ENCODE measurements at places on chromosomes 4 and X. TPM values are rescaled to one million over a fixed set of nuclear protein-coding genes. Genes with fewer than 3 reads are reported as not detected.

- DNase-seq, result no peak
These were observed 108.0 kb upstream of the TBL1X start for GRCh38 chrX:9356846-9357245.

GRCh38 chr4:176833400-176834175, 40.9 kb upstream of the VEGFC start:
- no peak for DNase-seq

- no peak for DNase-seq
These were observed 120.5 kb downstream of the ADGRL3 start for GRCh38 chr4:61320631-61321030.

DNA sequence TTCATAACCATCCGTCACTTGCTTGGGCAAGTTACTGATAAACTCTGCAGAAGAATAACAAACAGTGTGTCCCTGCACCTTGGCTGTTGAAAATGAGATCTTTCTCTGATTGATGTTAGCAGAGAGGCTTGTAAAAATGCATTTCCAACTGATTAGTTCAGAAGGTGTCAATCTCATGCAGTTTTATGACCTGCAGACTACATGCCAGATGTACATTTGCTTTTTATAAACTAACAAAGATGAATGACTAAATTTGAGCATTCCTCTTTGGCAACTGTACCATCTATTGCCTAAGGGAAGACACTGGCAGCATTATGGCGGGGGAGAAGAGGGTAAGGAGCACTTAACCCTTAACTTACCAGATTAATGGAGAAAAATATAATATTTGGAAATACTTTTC, 192.8 kb downstream of the DCTD start:
- no peak for DNase-seq

- peak; percentile 65 for DNase-seq
These were observed 64.8 kb downstream of the TSC22D3 start for GRCh38 chrX:107710617-107711391.

DNA sequence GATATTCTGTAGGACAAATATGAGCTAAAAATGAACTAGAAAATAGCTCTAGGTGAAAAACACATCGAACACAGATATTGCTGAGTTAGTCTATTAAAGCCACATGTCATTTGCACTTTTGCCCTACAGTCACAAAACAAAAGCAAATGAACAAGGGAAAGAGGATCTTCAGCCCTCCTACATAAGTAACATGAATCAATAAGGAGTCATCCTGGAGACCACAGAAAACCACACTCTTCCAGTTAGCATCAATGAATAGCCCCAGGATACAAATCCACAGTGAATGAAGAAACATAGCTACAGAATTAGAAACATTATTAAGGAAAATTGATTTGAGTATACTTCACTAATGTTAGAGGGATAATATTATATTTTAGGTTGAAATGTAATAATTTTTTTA, 311.4 kb downstream of the MAPK10 start:
- no peak for DNase-seq

DNA sequence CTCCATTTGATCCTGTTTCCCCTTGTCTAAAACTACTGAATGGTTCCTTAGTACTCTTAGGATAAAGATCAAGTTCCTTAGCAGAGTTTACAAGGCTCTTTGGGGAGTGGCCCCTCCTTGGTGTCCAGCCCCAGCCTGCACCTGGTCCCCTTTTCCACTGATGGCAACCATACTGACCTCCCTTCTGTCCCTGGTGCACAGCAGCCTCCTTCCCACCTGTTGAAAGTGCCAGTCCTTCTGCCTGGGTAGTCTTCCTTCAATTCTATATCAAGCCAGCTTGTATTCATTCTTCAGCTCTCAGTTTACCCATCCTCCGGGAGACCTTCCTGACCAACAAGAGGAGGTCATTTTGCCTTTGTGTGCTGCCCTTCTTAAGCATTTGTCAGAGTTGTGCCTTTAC, 30.4 kb upstream of the NMU start:
- DNase-seq, result no peak

DNA sequence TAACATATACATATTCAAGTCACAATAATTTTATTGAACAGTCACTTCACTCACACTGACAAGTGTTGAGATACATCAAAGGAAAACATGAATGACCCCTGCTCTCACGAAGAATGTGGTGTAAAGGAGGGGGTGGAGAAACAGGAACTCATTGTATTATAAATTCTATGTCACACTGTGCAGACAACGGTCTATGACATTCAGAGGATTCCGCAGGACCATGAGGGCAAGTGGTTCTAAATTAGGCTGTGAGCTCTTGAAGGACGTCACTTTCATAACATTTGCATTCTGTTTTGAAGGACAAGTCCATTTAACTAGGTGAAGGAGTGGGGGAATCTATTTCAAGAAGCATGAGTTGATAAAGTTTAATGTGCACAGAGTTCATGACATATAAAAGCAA, 415.2 kb upstream of the HS3ST1 start:
- no peak for DNase-seq

- DNase-seq, result no peak
These were observed 58.9 kb upstream of the FAM9C start for GRCh38 chrX:13103188-13103913.

GRCh38 chr4:38109370-38109769, 149.2 kb downstream of the PTTG2 start:
- DNase-seq, result no peak

DNA sequence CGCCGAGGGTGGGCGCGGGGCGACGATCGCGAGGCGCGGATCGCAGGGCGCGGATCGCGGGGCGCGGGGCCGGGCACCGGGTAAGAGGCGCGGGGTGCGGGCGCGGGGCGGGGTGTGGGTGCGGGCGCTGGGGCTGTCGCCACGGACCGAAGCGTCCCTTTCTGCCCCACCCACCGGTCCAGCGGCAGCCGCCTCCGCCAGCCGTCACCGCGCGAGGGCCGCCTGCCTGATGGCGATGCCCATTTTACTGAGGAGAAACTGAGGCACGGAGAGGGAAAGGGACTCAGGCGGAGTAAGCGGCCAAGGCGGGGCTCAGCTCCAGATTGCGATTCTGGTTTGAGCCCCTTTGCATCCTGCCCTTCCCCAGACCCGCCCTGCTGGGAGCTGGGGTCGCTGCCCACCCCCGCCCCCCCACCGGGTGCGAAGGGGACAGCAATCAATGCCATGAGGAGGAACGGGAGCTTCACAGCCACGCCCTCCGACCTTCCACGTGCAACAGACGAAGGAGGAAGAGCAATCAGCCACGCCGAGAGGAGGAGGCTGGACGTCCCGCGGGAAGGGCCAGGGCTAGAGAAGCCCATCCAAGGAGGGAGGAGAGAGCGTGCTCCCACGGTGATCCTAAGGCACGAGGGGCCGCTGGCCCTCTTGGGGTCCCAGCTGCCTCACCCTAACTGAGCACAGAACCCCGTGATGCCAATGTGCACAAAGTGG, 10.9 kb upstream of the MAN2B2 start:
- no peak for DNase-seq

GRCh38 chr4:57184378-57185029, 74.3 kb upstream of the IGFBP7 start:
- DNase-seq, result no peak

- no peak for DNase-seq
These were observed 999 bp upstream of the CTBP1 start for GRCh38 chr4:1249731-1250526.

DNA sequence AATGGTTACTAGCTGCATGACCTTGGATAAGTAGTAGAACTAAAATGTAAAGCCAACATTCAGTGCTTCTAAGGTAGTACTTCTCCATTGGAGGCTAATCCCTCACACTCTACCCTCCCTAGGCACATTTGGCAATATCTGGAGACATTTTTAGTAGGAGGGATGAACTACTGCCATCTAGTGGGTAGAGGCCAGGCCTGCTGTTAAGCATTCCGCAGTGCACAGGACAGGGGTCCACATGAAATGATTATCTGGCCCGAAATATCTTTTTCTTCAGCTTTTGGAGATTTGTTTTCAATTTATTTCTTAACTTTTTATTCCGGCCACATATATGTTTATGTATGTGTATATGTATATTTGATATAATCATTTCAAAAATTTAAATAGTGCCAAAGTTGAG, 36.0 kb upstream of the SPANXC start:
- no peak for DNase-seq

GRCh38 chr4:152357206-152357605, 178.7 kb downstream of the FBXW7 start:
- DNase-seq, result no peak

DNA sequence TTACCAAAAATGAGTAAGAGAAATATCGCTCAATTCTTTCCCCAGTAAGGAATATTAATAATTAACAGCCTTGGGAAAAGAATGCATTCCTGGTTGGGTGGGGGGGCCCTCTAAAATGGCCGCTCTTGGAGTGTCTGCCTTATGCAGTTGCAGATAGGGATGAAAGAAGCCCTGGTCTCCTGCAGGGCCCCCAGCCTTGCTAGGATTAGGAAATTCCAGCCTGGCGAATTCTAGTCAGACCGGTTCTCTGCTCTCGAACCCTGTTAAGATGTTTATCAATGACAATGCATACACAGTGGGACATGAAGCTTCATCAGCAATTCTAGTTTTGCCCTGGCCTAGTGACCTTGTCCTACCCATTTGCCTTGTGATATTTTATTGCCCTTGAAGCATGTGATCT, 1047.7 kb upstream of the GRID2 start:
- DNase-seq, result no peak

DNA sequence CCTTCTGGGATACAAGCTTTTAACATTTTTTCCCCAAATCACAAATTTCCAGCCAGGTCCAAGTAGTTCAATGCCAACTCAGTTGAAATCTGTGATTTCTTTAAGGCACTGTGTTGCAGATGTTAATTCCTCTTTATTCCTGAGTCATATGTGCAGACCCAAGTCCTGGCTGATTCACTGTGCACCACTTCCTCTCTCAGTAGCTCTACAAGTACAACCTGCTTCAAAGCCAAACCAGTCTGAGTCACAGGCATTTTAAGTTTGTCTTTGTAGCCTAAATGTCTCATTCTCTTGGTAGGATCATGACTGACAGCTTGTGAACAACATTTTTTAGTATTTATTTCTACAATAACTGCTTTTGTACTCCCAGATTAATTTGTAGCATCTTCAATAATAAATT, 165.6 kb upstream of the S100G start:
- no peak for DNase-seq

GRCh38 chrX:65463550-65463949, 71.0 kb downstream of the LAS1L start:
- DNase-seq, result no peak

- peak; percentile 92 for DNase-seq
These were observed 3.8 kb upstream of the ADH1B start for GRCh38 chr4:99324979-99325378.

DNA sequence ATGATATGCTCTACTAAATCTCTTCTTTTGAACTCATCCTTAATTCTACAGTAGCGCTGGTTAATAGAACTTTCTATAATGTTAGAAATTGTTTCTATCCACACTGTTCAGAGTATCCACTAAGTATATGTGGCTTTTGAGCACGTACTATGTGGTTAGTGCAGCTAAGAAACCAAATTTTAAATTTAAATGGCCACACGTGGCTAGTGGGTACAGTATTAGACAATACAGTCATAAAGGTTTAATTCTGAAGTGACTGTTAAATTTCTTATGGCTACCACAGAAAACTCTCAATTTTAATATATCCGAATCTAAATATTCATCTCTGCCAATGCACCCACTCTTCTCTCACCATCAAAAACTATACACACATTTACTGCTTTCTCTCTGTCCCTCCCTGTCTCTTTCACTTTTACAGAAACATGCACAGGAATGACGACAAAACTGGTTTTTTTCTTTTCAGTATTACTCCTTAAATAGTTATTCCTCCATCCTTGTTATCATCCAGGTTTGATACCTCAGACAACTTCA, 583.9 kb downstream of the KCTD8 start:
- no peak for DNase-seq

- no peak for DNase-seq
These were observed 59.0 kb upstream of the WDR1 start for GRCh38 chr4:10175626-10176025.

DNA sequence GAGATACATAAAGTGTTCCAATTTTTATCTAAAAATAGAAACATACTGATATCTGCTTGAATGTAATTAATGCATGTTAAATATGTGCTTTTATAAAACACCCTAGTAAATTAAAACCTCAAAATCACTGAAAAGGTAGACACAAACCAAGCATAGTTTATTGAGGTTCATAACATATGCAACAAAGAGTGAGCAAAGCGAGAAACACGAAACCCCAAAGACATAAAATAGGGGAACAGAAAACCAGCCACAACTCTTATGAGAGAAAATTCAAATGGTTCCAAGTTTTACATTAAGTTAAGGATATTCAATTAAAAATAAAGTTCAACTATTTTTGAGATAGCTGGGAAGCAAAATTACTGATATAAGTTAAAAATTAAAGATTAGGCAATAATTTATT, 336.4 kb upstream of the AGA start:
- no peak for DNase-seq

DNA sequence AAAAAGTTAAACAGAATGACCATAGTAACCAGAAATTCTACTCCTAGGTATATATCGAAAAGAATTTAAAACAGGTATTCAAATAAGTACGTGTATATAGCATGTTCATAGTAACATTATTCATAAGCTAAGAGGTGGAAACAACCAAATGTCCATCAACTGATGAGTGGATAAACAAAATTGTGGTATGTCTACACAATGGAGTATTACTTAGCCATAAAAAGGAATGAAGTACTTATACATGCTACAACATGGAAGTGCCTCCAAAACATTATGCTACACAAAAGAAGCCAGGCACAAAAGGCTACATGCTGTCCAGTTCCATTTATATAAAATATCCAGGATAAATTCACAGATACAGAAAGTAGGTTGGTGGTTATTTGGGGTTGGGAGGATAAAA, 76.5 kb downstream of the CD99L2 start:
- no peak for DNase-seq

DNA sequence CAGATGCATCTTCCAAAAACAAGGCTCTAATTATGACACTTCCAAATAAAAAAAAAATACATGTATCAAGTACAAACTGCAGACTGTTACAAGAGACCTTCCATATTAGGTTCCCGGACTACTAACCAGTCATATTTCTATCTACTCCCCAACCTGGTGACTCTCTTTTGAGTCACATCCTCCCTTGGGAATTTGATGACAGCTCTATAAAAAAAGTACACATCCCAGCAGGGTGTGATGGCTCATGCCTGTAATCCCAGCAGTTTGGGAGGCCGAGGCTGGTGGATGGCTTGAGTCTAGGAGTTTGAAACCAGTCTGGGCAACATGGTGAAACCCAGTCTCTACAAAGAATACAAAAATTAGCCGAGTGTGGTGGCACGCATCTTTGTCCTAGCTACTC, 14.9 kb downstream of the RPGR start:
- DNase-seq, result no peak

The FAM149A gene
- polyA plus RNA-seq, result 20.3 TPM

The PABPC4L gene
- 9.5 TPM for polyA plus RNA-seq

The RBPJ gene
- 100 TPM for polyA plus RNA-seq

The SMIM10 gene
- 8.1 TPM for polyA plus RNA-seq

The MXRA5 gene
- polyA plus RNA-seq, result 1.4 TPM

The ZNF141 gene
- polyA plus RNA-seq, result 24.3 TPM

The EREG gene
- 0.11 TPM for polyA plus RNA-seq

The BMX gene
- 1.3 TPM for polyA plus RNA-seq

The YY2 gene
- 5.7 TPM for polyA plus RNA-seq

The MGAT4D gene
- not detected for polyA plus RNA-seq
